Eye (tissue), 1 donor: ENCODE measurements at places on chromosomes 12 and 14.

GRCh38 chr12:108907839-108908351 is 28.0 kb downstream of the DAO start:
- DNase-seq: peak; percentile 5

DNA sequence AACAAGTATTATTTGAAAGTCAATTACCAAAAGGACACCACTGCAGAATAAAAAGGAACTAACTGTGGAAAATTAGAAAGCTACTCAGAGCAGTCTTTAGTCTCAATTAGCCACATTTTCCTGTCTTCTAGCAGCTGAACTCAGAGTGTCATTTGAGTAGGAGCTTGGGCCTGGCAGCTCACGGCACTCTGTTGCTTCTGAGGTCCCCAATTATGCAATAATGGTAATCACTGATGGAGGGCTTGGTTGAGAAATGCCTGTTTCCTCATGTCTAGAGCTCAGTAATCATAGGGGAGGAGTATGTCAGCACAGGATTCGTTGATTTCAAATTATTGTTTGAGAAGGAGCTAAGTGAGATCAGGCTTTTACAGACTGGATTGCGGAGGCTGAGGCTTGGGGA is 108.6 kb downstream of the VRK1 start:
- no peak for DNase-seq

GRCh38 chr14:31880935-31881334 is 196.2 kb upstream of the ARHGAP5 start:
- no peak for DNase-seq

DNA sequence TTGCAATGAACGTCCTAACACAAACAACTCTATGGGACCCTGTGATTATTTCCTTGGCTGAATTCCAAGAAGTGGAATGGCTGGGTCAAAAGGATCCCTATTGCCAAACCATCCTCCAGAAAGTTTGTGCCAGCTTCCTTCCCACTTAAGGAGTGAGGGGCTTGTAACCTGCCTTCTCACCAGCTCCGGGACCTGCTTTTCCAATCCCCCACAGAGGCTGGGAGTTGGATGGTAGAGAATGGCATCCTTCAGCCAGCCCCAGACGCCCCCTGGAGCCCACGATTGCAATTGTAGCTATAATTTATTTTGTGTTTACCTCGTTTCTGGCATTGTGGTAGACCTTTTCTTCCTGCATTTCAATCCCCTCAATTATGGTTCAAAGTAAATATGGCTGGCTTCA is 9.7 kb upstream of the ZDHHC22 start:
- peak; percentile 48 for DNase-seq

- DNase-seq: no peak
Observed at GRCh38 chr14:24700511-24700910, 66.5 kb upstream of the GZMB start.

DNA sequence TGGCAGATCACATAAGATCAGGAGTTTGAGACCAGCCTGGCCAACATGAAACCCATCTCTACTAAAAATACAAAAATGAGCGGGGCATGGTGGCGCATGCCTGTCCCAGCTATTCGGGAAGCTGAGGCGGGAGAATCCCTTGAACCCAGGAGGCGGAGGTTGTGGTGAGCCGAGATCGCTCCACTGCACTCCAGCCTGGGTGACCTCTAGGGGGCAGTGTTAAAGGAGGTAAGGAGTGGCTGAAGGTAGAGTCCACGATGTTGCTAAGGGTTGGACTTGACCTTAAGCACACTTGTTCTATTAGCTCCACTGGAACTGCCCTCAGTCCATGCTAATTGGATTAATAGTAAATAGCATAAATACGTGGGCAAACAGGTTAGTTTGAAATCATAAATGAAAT is 62.4 kb upstream of the PSMC1 start:
- no peak for DNase-seq

GRCh38 chr12:28683366-28683765 is 465.7 kb upstream of the FAR2 start:
- DNase-seq: no peak

- no peak for DNase-seq
Observed at GRCh38 chr12:127174881-127175280, 1092.1 kb upstream of the TMEM132C start.

DNA sequence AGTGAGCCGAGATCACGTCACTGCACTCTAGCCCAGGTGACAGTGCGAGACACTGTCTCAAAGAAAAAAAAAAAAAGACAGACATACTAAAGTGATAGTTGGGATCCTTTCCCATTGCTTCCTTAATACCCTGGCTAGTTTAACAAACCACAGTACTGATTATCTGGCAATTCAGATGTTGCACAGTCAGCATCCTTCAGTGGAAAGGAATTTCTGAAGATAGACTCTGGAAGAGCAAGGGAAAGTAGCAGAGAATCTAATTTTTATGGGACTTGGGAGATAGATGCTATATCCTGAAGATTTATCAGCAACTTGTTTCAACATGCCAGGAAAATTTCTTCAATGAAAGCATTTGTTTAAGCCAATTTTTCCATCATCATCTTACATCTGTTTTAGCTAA is 6.5 kb upstream of the PPFIBP1 start:
- no peak for DNase-seq

- DNase-seq: peak; percentile 64
Observed at GRCh38 chr12:45122768-45123380, 72.0 kb upstream of the DBX2 start.
